Foreskin keratinocyte (primary cell): ENCODE measurements at places on chromosomes 16 and 17.

GRCh38 chr16:80273635-80274538 is 266.9 kb upstream of the DYNLRB2 start:
- DNase-seq: peak; percentile 75

GRCh38 chr16:81473558-81473957 is 28.9 kb downstream of the CMIP start:
- DNase-seq: no peak

GRCh38 chr16:28839899-28840298 is 6.2 kb downstream of the TUFM start:
- no peak for DNase-seq

DNA sequence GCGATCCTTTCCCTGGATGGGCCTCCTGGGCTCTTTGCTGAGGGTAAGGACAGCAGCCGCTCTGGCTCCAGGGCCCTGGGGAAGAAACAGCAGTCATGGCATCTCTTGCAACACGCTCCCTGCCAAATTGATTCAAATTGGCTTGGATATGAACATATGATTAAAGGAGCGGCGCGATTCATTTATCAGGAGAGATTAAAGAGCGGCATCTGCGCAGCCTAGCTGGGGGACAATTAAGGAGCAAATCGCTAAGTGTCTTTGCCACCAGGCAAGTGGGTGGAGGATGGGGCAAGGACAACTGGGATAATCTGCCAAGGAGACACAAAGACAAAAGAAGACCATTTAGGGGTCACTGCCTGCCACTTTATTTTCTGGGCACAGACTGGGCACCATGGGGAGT is 27.8 kb downstream of the PIPOX start:
- no peak for DNase-seq

- DNase-seq: no peak
Measured at GRCh38 chr17:62059414-62059813, 5.7 kb downstream of the MED13 start.

- DNase-seq: no peak
Measured at GRCh38 chr17:75926456-75926855, 14.4 kb downstream of the FBF1 start.

GRCh38 chr17:36703860-36704266 is 102.5 kb downstream of the MRM1 start:
- DNase-seq: peak; percentile 9

DNA sequence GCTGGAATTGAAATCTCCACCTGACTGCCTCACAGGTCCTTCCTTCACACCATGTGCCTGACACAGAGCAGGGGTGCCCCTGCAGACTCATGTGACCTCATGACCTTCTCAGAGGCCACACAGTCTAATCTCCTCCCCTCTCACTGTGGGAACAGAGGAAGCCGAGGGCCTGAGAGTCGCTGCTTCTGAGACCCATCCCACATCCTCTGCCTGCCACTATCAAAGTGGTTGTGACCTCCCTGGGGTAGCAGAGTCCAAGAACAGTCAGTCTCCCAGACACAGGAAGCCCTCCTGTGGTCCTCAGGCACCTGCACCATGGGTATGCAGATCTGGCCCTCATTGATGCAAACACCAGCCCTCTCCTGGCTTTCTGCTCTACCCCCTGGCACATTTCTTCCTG is 78.5 kb downstream of the RAB11FIP4 start:
- DNase-seq: no peak
